Muscle of arm (tissue), 14 donors: ENCODE measurements at places on chromosomes 4 and X. TPM values are rescaled to one million over a fixed set of nuclear protein-coding genes. Genes with fewer than 3 reads are reported as not detected.

GRCh38 chrX:94932278-94932965 is 1258.4 kb downstream of the FAM133A start:
- DNase-seq = no peak

DNA sequence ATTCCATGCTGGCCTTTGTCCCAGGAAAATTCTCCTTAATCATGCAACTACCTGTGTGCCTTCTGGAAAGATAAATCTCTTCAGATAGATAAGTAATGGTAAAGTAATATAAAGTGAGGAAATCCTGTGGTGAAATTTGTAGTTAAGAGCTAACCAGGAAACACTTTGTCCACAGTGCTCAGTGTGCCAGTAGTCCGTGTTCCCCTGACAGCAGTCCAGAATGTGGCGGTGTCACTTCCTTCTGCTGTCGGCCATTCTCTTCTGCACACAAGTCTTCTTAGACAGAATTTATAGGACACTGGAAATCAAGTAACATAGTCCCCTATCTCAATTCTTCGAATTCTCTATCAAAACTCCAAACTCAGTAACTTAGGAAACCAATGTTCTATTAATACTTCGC is 5.7 kb upstream of the CXXC4 start:
- DNase-seq = no peak

GRCh38 chr4:76783836-76784235 is 114.1 kb downstream of the SOWAHB start:
- DNase-seq = no peak

- DNase-seq = no peak
Measured at GRCh38 chr4:40412866-40413795, 78.0 kb downstream of the CHRNA9 start.

- DNase-seq = no peak
Measured at GRCh38 chrX:109997786-109998452, 5.0 kb upstream of the TMEM164 start.

GRCh38 chrX:64395568-64395929 is 297 bp upstream of the MTMR8 start:
- DNase-seq = no peak

GRCh38 chr4:122890147-122890795 is 32.1 kb downstream of the NUDT6 start:
- no peak for DNase-seq

GRCh38 chrX:42803320-42803719 is 25.4 kb upstream of the PPP1R2C start:
- DNase-seq = no peak

The YY2 gene
- polyA plus RNA-seq = 1.5 TPM

The IGSF1 gene
- polyA plus RNA-seq = 45.4 TPM
